Activated CD4-positive, alpha-beta T cell treated with anti-CD3 and anti-CD28 coated beads for 36 hours (primary cell): ENCODE measurements at places on chromosomes 5 and 9. TPM values are rescaled to one million over a fixed set of nuclear protein-coding genes. Genes with fewer than 3 reads are reported as not detected.

GALNT12 gene
- 10.2 TPM for total RNA-seq

PLAC8L1 gene
- 0.30 TPM for total RNA-seq

ACOT12 gene
- total RNA-seq = not detected

PCSK1 gene
- total RNA-seq = not detected

SAPCD2 gene
- 8.8 TPM for total RNA-seq

NIM1K gene
- total RNA-seq = 2.3 TPM

ITK gene
- 249 TPM for total RNA-seq

LCN9 gene
- total RNA-seq = not detected

KCNT1 gene
- total RNA-seq = not detected

KCNMB1 gene
- total RNA-seq = not detected

STK32A gene
- not detected for total RNA-seq

CARTPT gene
- not detected for total RNA-seq

PLPPR1 gene
- not detected for total RNA-seq

IL13 gene
- total RNA-seq = 5.5 TPM

TXN gene
- 553 TPM for total RNA-seq

ZFP2 gene
- 0.37 TPM for total RNA-seq

PELO gene
- total RNA-seq = 17.3 TPM

PAPPA gene
- total RNA-seq = not detected

SYNPO gene
- 0.14 TPM for total RNA-seq

CCDC192 gene
- not detected for total RNA-seq

TMEM232 gene
- total RNA-seq = 1.2 TPM

COL23A1 gene
- not detected for total RNA-seq

PRRT1B gene
- total RNA-seq = not detected

SLC34A1 gene
- total RNA-seq = 0.14 TPM

RLN2 gene
- 6.9 TPM for total RNA-seq

CARD9 gene
- total RNA-seq = 0.98 TPM

PCDHB6 gene
- total RNA-seq = not detected

CACNA1B gene
- total RNA-seq = 0.05 TPM

NR2F1 gene
- total RNA-seq = not detected

PCDHAC1 gene
- not detected for total RNA-seq

CCL21 gene
- not detected for total RNA-seq

MEIKIN gene
- not detected for total RNA-seq

PTGES gene
- 0.09 TPM for total RNA-seq

BRD3 gene
- 33.8 TPM for total RNA-seq
